ENCODE measurements at places on chromosomes 4 and X.

GRCh38 chr4:8308856-8309771 lies 39.6 kb downstream of the HTRA3 start:
- no peak for DNase-seq

- peak; percentile 49 for DNase-seq
Measured at GRCh38 chr4:26073886-26074560, 160.0 kb downstream of the SMIM20 start.

DNA sequence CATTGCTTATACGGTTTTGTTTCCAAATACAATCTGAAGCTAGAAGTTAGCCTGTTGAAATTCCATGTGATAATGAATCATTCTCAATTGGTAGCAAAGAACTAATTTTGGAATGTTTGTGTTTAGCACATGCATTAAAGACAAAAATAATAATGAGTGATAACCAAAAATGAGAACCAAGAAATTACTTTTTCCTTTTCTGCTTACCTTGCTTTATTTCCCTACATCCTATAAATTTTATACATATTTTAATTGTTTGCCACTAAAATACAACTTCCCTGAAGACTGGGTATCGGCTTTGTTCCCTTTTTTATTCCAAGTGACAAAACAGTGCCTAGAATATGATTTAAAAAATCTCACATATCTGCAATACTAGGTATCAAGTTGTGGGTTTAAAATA lies 203.8 kb upstream of the TACR3 start:
- no peak for DNase-seq

- no peak for DNase-seq
Measured at GRCh38 chr4:29900336-29900735, 819.8 kb upstream of the PCDH7 start.

DNA sequence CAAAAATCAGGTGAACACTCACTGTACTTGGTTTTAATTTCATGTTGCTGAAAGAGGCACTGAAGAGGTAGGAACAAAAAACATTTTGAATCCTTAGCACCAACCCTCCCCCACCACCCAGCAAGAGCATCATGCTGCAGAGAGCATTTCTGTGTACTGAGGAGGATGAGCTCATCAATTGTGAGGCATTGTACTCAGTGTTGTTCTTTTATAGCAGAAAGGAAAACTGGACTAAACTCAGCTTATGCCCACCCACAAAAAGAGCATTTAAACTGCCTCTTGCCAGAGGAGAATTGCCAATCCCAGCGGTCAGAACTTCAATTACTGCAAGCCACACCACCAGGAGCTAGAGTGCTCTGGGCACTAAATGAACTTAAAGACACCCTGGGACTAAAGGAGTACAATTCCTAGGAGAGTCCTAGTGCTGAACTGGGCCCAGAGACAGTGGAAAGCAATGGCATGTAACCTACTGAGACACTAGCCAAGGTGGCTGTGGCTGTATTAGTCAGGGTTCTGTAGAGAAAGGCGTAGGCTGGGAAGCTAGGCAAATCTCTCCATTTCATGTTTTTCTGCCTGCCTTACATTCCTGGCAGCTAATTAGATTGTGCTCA lies 280.7 kb upstream of the KLHL4 start:
- no peak for DNase-seq

DNA sequence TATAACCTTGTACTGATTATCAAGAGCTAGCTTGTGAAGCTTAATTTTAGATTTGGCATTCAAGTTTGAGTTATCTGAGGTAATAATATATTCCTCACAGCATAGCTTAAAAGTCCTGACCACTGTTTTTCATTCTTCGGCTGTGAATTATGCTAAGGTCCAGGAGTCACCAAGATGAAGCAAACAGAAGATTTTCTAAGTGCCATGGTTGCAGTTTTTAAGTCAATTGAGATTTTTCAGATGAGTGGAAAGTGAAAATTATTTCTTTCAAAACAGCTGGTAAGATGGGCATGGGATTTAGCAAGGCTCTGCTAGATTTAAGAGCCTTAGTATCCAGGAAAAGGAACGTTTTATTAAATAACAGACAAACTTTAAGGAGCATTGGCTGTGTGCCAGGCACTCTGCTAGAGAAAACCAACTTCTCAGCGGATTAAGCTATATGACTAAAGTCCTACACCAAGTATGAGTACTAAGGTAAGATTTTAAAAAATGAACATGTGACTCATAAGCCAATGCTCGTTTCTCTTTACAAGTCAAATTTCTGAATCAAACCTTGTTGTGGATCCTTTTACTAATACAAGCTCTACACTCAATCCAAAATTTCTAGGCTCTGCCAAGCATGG lies 149.9 kb upstream of the IL15 start:
- no peak for DNase-seq

DNA sequence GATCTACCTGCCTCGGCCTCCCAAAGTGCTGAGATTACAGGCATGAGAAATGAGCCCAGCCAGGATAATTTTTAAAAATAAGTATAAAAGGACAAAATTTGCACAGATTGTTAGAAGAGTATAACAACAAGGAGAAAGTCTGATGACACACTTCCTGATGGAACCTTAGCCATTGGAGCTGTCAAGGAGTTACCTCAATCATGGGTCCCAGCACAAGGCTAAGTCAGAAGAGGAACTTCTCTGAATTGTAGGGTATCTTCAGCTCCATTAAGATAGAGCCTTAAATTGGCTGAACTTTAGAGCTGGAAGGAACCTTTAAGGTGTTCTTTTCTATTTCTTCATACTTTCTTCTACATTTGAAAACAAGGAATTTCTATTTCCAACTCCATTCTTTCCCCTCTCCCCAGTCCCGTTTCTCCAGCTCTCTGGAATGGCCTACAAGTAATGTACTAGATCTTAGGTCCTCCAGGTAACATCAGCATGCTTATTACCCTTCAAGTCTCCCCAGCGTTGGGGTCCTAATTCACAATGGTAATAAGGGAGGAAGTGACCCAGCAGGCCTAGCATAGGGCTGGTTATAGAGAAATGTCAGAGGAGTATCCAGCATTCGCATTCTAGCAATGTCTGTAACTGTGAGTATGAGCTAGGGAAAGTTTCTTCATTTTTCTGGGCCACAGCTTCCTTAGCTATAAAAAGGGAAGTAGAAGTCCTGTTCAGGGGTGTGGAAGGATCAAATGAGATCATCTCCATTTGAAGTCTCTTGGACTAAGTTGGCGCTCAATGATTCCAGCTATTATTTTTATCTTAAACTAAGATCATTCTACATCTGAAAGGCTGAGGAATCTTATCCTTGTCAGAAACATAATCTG lies 18.5 kb upstream of the RBPJ start:
- no peak for DNase-seq

DNA sequence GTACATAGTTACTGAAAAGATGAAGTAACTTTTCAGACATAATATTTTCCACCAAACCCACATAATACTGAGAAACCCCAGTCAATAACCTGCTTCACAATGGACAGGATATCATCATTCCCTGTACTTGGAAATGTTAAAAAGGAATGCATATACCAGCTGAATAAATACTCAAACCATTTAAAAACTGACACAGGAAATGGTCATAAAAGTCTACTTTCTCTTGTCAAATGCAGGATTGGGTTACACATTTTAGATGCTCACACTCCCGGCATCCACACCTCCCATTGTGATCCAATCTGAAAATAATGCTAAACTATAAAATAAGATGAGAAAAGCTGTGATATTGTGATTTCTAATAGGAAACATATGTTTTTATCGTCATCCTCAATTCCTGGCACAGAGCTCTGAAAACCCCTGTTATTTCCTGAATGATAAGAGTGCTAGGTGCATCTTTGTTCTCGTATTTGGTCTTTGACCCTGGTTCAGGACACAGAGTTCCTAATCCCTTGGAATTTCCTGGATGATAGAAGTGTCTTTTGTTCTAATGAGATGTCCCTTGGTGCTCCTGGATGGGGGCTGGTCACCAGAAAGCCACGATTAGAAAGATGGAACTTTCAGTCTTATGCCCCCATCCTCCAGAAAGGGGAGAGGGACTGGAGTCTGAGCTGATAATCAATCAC lies 821.3 kb downstream of the TRIML1 start:
- DNase-seq, result no peak

DNA sequence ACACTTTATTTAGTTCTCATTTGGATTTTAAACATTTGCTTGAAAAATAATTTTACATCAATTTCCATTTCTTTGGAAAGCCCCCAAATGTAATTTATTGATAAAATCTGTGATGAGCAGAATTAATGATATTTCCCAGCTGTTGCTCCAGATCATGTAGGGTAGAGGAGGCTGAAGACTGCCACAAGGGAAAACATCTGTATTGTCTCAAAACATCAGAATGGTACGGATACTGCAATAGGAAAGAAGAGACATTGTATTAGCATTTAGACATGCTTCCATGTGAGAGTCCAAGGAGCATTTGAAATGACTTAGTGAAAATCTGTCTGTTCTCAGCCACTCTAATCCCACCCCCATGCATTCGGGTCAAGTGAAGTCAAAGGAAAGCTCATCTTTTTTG lies 14.4 kb downstream of the ADH1A start:
- DNase-seq, result no peak
